NCI-H1105 treated with DMSO at 0.1 percent for 48 hours (cell line): ENCODE measurements at places on chromosomes 7 and 10.

GRCh38 chr10:17239345-17240085, 11.5 kb downstream of the VIM start:
- DNase-seq = no peak

GRCh38 chr10:48608976-48609375, 4.1 kb upstream of the ARHGAP22 start:
- no peak for DNase-seq

DNA sequence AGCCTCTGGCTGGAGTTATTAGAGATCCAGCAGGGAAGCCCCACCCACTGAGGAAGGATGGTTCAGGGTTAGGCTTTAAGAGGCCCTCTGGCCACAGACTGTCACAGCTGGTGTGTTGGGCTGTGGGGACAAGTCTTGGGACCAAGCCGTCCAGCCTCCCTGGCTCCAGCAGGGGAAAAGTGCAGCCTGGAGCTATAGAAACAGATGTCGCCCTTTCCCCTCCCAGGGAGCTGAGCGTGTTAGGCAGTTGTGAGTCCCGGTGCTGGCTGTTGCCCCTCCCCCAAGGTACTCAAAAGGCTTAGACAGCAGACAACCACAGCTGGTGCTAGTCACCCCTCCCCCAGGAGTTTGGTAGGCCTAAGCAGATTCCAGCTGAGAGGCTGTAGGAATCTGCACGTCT, 143.4 kb downstream of the TMEM168 start:
- DNase-seq = no peak

DNA sequence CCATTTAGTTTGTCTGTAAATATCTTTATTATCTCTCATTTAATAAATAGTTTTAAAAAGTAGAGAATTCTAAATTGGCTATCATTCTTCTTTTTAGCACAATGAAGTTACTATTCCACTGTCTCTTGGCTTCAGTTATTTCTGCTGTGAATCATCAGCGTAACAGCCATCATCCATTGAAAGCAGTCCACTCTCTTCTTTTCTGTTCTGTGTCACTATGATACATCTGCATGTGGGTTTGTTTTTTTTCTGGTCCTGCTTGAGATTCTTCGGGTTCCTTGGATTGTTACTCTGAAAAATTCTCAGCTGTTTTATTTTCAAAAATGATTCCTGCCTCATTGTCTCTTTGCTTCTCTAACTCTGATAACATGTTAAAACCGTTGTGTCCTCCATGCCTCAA, 52.5 kb downstream of the CSGALNACT2 start:
- DNase-seq = no peak

DNA sequence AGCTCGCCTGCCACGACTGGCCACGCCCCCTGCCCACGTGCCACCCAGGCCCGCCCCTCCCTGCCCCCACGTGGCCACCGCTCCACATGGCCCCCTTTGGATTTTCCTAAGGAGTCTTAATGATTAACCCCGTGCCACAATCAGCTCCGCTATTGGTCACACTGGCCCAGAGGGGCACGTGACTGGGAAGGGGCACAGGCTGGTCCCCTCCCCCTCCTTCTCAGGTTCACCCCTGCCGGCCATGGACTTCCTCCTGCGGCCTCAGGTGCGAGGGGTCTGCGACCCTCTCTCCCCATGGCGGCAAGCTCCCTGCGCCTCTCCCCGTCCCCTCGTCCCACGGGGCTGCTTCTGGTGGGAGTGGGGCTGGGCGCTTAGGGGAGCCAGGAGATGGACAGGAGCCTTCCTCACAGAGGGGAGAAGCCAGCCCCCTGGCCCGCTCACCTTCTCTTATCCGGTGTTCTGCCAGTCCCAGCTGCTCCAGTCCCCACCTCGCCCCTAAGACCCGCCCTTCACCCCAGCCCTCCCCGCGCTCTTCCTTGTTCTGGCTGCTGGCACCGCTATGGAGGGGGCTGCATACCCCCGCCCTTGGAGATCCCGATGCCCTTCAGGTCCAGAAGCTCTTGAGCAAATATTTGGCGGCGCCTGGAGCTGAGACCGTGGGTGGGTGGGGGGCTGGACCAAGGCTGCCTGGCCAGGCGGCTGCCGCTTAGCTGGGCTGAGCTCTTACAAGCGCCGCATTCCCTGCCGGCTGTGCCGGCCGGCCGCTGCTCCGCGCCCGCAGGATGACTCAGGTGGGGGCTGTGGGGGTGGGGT, 3.2 kb downstream of the SLC4A2 start:
- no peak for DNase-seq

GRCh38 chr10:132722394-132723329, 63.3 kb downstream of the NKX6-2 start:
- DNase-seq = peak; percentile 51

DNA sequence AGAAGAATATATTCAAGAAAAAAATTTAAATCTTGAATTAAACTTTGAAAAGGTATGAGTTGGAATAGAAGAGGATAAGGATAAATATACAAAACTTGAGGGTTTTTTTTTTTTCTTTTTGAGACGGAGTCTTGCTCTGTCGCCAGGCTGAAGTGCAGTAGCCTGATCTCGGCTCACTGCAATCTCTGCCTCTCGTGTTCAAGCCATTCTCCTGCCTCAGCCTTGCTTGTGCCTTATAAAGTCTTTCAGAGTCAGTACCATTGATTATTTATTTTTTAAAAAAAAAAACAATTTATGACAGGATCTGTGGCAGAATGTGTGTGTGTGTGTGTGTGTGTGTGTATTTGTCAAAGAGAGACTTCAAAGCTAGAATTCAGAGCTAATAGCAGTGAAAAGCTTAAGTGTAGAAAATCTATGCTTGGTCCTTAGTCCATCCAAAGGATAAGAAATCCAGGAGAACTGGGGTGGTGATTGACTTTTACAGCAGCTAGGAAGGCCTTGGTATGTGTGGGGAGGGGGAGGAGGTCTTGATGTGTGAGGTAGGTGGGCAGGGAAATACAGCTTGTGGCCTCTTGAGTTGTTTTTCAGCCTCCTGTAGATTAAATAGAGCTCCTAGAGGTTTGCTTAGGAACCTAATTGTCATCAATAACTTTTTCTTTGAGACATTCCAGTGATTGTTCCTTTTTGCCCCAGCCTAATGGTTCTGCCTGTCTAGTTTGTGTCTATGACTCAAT, 2.4 kb downstream of the HECTD2 start:
- no peak for DNase-seq

GRCh38 chr10:52701647-52702046, 70.9 kb downstream of the MBL2 start:
- no peak for DNase-seq

GRCh38 chr10:48722153-48723145, 37.8 kb downstream of the WDFY4 start:
- no peak for DNase-seq

DNA sequence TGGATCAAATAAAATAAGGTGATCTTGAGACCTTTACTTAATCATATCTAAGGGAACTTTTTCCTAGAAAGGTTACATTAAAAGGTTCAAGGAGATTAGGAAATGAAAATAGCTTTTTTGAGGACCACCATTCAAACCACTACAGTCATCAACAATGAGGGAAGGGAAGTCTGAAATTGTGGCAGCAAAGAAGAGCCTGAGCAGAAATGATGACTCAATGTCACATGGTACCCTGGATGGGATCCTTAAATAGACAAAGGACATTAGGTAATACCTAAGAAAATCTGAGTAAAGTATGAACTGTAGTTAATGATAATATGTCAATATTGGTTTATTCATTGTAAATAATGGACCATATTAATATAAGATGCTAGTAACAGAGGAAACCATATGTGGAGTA, 236.0 kb downstream of the SEMA3D start:
- no peak for DNase-seq
